Cerebellar cortex (tissue), 1 donor: ENCODE measurements at places on chromosomes 11 and 22.

- no peak for DNase-seq
Observed at GRCh38 chr11:35380603-35381002, 38.8 kb downstream of the SLC1A2 start.

- DNase-seq = no peak
Observed at GRCh38 chr22:42799461-42800405, 57.3 kb downstream of the ARFGAP3 start.

DNA sequence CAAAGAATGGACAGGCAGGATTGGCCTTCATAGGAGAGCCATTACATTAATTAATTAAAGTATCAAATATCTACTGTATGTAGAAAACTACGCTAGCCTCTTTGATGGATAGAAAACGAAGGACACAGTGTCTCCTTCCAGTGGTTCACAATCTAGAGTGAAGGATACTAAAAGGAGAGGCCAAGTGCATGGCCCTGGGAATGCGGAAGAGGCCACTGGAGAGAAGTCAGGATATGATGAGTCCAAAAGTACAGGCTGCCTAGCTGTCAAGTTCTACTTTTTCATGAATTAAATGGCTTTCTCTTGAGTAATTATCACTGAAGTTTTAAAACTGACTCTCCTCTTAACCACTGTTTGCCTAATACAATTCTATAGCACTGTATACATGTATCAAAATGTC, 41.9 kb downstream of the ATG16L2 start:
- no peak for DNase-seq

DNA sequence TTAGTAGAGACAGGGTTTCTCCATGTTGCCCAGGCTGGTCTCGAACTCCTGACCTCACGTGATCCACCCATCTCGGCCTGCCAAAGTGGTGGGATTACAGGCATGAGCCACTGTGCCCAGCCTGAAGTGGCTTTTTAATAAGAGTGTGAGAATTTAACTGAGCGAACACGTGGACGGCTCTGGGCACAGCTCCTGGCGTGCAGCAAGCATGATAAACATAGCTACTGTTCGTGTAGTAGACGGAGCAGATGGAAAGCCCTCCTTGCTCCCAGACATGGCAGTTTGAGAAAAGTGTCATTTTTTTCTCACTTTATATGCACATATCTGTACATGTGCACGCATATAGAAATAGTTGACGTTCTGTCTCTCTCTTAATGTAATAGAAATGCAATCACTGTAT, 7.0 kb downstream of the EMID1 start:
- peak; percentile 52 for DNase-seq

GRCh38 chr11:59710136-59710847, 3.4 kb downstream of the OR10V1 start:
- no peak for DNase-seq

DNA sequence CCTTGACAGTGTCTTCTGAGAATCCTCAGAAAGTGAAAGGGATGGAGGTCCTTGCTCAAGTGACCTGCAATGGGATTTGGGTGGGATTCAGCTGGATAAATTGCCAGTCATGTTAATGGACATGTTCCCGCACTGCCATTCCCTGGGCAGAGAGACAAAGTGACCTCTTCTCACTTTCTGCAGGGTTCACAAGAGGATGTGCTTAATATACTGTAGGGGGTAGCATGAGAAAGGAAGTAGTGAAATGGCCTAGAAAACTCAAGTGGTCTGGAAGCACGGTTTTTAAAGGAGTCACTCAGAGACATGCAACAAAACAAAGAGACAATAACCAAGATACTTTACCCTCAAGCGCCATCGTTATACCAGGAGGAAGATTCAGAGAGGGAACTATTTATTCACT, 70.2 kb downstream of the NELL1 start:
- no peak for DNase-seq

DNA sequence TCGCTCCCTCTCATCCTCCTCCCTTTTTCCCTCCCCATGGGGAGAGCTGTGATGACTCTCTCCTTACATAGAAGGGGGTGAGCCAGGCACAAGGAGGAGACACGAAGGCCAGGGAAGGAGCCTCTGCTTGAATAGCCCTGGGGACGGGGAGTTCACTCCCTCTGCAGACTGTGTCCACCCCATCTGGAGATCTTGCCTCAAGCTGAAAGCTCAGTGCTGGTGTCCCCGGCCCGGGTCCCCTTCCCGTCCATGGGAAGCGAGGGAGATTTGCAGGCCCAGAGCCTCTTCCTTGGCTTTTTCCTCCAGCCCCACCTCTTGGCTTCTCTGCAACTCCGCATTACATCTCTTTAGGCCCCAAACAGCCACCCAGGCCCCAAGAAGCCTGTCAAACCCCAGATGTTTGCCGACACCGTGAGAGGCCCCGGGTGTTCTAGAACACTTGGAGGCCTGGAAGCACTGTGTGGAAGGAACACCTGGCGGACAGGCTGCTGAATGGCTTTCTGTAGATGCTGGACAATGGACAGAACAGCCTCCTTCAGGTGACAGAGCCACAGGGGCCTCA, 32.3 kb downstream of the LINC01488 start:
- no peak for DNase-seq

DNA sequence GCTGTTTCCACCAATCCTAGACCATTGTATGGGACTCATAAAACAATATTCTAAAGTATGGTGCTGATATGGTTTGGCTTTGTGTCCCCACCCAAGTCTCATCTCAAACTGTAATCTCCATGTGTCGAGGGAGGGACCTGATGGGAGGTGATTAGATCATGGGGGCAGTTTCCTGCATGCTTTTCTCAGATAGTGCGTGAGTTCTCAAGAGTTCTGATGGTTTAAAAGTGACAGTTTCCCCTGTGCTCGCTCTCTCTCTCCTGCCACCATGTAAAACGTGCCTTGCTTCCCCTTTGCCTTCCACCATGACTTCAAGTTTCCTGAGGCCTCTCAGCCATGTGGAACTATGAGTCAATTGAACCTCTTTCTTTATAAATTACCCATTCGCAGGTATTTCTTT, 29.2 kb upstream of the FEZ1 start:
- no peak for DNase-seq
